HT1080 (cell line): ENCODE measurements at places on chromosomes 7 and 10.
A peak's percentile ranks its signal among the peaks of the same experiment; 100 is the strongest.

DNA sequence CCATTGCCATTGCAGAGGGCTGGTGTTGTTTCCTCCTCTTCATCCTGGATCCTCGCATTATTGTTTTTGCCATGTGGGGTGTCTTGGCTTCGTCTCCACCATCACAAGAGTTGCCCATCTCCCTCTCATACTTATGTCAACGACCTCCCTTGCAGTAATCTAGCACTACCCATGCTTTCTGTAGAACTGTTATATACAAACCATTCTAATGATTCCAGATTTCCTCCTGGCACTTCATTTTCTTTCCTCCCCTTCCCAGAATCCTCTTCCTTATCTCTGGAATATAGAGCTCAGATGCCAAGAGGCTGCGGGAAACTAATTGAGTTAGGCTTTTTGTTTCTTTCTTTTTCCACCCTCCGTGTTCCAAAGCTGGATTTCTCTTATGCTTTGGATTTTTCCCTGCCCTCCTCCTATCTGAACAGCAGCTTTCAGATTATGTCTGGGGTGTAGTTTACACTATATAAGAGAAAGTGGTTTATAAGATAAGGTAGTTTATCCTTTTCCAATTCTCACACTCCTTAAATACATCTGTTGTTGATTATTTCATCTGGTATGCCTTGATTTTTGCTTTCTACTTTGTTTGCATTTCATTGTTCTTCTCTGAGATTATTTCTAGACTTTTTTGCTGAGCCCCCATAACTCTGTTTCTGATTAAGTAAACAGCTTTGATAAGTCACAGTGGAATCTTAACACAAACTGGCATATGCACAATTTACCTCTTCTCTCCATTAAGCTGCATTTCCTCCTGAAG, 264.1 kb downstream of the BICC1 start:
- DNase-seq, result no peak

DNA sequence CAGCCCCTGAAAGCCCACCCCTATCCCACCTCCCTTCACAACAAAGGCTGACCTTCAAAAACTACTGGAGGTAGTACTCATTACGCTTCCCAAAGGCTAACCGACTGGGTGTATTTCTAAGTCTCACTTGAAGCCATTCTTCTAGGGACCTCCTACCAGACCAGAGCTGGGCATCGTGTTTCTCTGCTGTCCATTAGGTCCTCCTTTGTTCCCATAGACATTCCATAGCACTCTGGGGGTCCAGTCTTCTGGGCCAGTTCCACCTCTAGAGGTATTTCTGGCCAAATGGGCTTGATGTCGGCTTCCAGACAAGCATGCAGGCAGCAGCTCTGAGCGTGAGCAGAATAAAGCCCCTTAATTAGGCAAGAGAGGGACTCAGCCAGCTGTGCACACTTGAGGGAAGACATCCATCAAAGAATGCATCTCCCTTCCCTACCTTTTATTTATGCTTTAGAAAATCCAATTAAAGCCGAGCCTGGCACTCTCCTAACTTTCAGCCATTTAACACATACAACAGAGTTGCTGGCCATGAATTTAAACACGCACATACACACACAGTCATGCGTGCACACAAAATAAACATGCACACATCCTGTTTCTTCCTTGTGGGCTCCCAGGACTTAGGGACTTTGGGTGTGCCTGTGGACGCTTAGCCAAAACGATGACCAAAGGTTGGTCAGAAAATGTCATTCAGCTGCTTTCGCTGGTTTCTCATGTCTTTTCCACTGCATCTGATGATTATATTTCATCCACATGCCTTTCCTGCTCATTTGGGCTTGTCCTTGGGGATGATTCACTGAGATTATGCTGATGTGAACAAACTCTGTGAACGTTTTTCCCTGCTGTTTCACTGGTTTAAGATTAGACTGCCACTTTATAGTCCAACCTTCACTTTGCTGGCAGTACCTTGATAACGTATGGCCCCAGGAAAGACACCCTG, 362.0 kb upstream of the NFE2L3 start:
- DNase-seq, result no peak

GRCh38 chr10:127906548-127907377, at the start of gene PTPRE:
PTPRE (plus strand) TSS chr10:127907103; CDS start chr10:128040882, 133,779 bp downstream.
- peak; percentile 64 for DNase-seq

- DNase-seq, result peak; percentile 85
These were observed 47.7 kb downstream of the EMX2 start for GRCh38 chr10:117590101-117590875.

DNA sequence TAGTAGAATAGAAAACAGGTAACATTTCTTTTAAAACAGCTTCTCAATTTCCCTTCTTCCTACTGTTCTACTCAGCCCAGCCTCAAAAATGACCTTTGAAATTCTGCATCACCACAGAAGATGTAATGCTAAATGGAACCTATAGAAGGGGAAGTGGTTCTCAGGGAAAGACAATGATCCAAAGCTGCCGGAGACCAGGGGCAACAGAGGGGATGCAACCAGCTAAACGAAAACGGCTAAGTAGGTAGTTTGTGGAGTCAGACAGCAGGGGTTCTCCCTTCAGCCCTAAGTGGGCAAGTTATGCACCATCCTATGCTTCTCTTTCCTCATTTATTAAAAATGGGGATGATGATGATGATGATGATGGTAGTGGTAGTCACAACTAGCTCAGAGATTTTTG, 214.3 kb downstream of the ELMO1 start:
- no peak for DNase-seq

- DNase-seq, result no peak
These were observed 494.3 kb downstream of the PTPRN2 start for GRCh38 chr7:158093156-158093796.

GRCh38 chr10:1538531-1539061, 198.7 kb downstream of the ADARB2 start:
- no peak for DNase-seq

GRCh38 chr7:20282959-20283358, 47.7 kb upstream of the ITGB8 start:
- no peak for DNase-seq

DNA sequence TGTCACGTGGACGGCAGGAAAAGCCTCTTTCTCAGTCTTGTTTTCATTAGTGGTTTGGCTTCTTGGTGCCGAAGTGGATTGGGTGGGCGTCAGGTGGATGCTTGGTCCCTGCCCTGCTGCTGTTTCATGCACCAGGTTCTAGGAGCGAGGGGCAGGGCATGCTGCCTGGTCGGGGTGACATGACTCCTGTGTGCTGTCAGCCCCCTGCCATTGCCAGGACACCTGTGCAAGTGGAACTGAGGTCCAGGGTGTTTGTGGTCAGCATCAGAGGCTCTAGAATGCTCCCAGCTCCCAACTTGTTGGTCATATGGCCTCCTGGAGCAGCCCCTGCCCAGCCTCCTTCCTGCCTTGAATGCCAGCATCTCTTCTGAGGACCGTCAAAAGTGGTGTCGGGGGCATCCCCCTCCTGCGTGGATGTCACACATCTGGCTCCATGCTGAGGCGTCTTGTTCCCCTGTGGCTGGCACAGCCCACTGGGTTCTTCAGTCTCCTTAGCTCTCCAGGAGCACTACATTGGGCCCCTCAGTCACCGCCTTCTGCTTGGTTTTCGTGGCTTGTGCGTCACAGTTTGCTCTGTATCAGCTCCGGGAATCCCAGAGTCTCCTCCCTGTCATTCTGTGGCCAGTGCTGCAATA, 24.8 kb downstream of the ADCY1 start:
- no peak for DNase-seq

DNA sequence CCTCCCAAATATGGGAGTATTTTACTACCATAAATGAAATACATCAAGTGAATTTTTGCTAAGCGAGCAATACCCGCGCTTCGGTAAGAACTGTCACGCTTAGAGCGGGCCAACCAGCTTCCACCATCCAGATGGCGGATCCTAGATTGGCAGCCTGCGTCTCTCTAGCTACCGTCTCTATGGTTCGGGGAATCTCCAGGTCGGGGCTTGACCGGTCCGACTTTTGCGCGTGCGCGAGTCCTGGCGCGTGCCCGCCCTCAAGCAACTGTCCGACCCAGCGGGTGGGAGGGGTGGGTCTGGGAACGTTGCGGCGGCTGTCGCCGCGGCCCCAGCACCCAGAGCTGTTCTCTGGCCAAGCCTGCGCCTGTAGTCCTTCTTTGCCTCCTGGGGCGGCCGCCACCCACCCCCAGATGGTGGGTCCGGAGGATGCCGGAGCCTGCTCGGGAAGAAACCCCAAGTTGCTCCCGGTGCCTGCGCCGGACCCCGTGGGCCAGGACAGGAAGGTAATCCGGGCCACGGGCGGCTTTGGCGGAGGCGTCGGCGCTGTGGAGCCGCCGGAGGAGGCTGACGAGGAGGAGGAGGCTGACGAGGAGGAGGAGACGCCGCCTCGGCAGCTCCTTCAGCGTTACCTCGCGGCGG, at the start of gene TBC1D12:
Gene TBC1D12 (plus strand): TSS at position 338 of the 639 bp plus-strand sequence. CDS start 73 bp downstream, at position 411.
- peak; percentile 94 for DNase-seq

GRCh38 chr7:39095875-39096619, 118.3 kb downstream of the POU6F2 start:
- no peak for DNase-seq

- DNase-seq, result no peak
These were observed 18.7 kb upstream of the DDIT4 start for GRCh38 chr10:72254813-72255568.

DNA sequence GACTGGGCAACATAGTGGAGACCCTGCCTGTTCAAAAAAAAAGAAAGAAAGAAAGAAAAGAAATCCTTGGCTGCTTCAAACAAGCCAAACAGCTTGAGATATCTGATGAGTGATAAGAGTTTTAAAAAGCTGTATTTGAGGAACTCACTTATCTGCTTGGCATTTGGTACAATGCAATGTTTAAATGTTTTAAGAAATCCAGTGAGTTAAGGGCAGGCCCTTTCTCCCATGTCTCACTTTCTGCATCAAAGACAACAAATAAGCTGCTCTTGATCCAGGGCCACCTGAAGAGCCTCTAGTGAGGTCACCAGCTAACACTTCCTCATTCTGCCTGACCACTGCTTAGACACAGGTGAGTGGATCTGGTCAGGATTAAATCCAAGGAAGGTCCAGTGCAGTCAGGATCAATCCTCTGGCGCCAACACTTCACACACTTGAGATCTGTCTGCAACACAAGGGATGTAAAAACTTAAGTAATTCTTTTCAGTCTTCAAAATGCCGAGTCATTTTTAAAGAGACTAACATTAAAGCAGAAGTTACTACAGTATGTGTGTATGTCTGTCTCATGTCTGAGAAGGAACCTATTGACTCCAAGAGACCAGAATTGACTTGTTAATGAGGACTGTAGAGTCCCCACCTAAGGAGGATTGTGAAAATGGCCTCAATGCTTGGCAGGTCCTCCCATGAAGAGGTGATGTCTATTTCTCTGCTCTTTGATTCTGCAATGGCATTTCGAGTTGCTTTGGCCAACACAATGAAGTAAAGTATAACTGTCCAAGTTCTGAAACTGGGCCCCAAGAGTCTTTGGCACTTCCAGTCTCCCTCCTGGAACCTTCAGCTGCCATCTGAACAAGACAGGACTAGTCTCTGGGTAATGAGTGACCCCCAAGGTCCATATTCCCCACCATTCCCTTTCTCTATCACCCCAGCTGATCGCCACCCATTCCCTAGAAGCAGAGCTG, 43.1 kb downstream of the CREB3L2 start:
- DNase-seq, result no peak

DNA sequence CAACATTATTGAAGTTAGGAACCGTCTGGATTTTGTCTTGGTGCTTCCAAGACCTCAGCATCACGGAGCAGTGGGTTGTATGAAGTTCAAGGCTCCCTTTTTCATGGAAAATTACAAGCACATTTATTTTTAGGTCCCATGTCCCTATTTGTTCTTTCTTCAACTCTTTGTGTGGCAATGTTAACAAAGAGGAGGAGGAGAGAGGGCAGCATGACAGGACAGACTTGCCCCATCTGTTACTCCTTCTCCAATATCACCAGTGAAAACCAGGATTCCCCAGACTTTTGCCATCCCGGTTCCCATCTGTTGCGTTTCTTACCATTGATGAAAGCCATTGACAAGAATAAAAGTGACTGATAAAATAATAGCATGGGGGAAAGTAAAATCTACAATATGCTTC, 28.6 kb downstream of the EEPD1 start:
- no peak for DNase-seq

DNA sequence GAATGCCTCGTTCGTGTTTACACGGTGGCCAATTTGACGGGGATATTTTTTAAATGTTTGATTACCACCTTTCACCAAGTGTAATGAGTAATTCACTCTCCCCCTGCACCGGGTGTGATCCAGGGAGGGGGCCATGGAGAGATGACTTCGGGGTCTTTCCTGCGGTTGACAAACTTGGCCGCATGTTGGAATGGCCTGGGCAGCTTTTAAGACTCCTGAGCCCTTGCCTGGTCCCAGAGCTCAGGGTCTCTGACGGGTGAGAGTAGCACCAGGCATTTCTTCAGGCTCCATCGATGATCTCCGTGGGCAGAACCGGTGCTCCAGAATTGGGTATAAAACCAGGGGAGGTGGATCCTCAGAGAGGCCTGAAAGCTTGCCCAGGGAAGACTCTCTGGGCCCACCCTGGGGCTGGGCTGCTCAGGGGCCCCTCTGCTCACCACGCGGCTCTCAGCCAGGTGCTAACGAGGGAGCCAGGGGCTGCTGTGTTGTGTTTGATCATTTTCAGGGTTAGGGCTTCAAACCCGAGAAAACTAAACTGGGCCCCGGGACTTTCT, 882 bp downstream of the ZNF282 start:
- DNase-seq, result no peak

- no peak for DNase-seq
These were observed 3.4 kb downstream of the KCNH2 start for GRCh38 chr7:150974468-150975391.

DNA sequence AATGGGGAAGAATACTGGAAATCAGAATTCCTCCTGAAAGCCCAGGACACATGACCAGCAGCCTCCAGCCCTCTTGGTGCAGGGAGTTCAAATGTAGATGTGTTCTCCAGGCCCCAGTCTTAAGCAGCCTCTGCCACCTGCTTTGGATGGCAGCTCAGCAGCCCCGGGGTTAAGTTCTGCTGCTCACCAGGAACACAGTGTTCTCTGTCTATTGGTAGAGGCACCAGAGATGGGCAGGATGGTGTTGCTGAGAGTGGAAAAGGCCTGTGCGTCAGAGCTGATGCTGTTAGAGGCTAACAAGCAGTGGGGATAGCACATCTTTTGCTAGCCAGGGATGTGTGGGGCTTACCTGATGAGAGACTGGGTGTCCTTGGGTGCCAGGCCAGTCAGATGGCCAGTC, 56.8 kb downstream of the PAX2 start:
- no peak for DNase-seq

DNA sequence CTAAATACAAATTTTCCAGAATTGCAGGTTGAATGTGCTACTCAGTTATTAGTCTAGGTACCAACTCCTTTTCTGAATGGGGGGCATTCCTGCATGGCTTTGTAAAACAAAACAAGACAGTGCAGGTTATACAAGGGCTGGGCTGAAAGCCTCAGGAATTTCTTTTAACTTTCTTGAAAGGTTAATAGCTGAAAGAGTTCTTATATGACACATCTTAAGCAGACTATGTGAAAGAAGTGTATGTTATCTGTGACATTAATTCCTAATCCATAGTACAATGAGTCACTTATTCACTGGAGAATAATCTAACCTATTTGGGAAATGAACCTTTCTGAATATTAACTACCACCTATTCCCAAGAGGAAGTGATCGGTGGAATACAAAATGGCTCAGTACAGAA, 115.6 kb upstream of the FAM133B start:
- no peak for DNase-seq

- DNase-seq, result peak; percentile 55
These were observed 825.9 kb upstream of the IGFBP3 start for GRCh38 chr7:46746695-46747687.
